ENCODE measurements at places on chromosomes 11 and 22.

GRCh38 chr11:11724994-11725393 is 103.2 kb upstream of the GALNT18 start:
- no peak for DNase-seq

GRCh38 chr11:112780351-112781087 is 180.7 kb upstream of the NCAM1 start:
- DNase-seq = no peak

DNA sequence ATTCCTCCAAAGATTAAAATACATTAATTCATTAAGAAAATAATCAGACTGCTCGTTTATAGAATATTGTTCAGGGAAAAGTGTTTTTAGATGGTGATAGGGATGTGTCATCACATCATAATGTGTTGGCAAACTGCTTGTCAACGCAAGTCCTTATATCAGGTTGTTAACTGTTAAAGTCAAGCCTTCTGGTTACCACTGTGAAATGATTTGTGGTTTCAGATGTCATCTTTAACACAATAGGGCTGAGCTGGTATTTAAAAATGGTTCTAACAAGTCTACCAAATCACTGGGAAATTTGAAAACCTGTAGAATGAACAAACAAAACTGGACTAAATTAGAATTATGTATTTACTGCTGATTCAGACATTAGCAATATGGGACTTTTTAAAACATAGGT is 2.4 kb upstream of the MMP13 start:
- no peak for DNase-seq

DNA sequence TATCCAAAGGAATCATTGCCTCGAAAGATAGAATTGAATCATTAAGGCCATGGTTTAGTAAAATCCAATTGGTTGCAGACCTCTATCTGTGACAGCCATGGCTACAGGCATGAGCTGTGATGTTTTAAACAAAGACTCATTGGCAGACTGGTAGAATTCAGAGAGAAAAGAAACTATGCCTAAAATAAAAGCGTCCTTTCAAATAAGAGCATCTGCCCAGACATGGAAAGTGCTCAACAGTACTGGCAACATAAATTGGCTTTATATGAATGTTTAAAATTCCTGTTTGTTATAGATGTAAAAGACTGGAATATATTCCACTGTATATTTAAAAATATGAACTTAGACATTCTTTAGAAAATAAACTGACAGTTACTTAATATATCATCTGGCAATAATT is 2034.2 kb downstream of the LRRC4C start:
- no peak for DNase-seq

GRCh38 chr11:71450939-71451338 is 2.1 kb upstream of the NADSYN1 start:
- no peak for DNase-seq

DNA sequence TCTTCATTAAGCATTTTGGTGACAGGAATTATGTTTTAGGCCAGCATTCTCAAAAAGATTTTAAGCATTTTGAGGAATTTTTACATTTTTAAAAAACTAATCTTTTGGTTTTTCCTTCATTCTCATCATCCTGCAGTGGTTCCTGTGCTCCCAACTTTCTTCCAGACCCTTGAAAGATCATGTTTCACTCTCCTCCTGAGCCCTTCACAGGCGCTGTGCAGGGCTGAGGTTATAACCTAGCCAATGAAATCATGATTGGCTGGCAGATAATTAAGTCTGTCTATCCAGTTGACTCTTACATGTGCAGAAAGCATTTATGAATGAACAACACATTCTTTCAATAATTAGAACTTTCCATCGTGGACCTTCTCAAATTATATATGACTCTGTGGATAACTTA is 226.3 kb downstream of the DDX10 start:
- no peak for DNase-seq

GRCh38 chr11:111137846-111138245 is 107.7 kb upstream of the POU2AF2 start:
- DNase-seq = no peak

DNA sequence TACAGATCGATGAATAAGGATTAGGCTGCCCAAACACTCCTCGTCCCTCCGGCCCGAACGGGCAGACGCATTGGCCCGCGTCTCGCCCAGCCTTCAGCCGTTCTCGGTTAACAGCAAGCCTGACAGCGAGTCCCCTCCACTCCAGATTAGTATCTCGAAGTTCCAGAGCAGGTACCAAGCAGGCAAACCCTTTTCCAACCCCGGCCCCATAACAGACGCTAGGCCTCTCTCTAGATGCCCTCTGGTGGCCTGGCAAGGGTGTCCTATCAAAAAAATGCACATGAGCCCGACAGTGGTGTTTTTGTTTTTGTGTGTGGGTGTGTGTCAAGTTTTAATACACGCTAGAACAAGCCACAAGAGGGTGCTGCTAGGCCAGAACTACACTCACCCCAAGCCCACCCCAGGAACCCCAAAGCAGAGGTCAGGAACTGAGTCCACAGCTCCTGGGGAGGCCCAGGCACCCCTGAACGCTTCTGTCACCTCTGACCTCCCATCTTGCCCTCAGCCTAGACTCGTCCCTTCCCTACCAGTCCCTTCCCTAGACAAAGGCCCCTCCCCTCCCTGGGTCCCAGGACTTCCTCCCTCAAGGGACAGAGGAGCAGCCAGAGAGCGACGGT is 658 bp upstream of the ARFGAP2 start:
- peak; percentile 68 for DNase-seq

DNA sequence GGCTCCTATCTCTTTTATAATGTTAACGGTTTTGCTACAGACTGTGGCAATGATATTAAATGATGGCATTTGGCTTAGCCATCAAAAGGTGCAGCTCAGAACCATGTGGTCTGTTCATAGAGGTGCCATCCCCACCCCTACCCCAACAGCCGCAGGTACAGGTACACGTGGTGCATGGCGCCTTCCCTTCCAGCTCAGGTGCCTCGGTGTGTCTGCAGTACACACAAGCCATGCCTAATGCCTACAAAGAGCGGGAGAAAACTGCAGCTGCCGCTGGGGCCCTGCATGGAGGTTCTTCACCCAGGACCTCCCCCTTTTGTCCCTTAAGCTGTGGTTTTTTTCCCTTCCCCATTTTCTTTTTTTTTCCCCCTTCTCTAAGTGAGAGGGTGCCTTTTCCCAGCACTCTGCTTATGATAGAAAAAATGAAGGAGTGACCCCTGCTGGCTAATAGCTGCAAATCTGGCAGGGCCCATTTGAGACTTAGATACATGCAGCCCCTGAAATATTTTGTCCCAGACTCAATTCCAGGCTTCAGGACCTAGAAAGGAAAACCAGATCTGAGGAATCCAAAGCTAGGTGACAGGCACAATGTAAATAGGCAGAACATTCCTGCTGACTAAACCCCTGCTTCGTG is 6.5 kb downstream of the OR52M1 start:
- no peak for DNase-seq

- DNase-seq = no peak
Observed at GRCh38 chr11:129918361-129918760, 23.0 kb upstream of the NFRKB start.

DNA sequence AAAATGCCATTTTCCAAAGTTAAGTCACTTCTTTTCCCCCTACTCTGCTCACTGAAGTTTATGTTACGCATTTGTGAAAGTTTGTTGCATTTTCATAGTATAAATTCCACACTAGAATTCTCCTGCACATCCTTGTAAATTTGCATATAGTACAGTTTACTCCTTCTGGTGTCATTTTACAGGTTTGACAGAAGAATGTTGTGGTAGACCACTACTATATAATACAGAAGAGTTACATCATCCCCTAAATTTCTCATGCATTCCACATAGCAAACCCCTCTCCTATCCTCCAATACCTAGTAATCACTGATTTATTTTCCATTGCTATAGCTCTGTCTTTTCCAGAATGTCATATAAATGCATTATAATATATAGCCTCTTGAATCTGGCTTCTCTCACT is 64.5 kb downstream of the CCDC73 start:
- no peak for DNase-seq
